NCI-H510A (cell line): ENCODE measurements at places on chromosomes 13 and 19.
A peak's percentile ranks its signal among the peaks of the same experiment; 100 is the strongest.

- DNase-seq = no peak
Measured at GRCh38 chr19:7482584-7483439, 6.0 kb downstream of the PEX11G start.

DNA sequence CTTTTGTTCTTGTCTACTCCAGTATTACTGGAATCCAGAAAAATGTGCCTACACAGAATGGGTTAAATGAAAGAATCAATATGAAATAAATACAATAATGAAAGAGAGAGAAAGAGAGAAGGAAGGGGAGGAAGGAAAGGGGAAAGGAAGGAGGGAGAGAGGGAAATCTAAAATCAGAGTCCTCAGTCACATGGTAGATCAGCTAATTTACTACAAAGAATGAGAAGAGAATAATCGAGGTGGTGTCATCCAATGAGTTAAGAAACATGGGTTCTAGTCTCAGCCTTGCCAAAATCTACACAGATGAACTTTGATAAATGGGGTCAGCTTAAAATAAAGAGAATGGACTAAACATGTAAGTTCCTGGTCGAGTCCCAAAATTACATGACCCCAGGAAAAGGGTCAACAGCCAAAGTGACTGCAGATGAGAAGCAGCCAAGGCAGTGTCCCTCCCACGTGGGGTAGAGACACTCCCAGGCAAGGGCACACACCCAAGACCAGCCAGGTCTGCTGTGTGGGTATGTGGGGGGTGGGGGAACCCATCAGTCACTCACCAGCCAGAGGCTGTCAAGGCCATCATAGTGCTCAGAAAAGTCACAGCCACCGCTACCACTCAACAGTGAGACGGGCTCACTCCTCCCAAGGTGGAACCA is 103.6 kb downstream of the STK24 start:
- no peak for DNase-seq

DNA sequence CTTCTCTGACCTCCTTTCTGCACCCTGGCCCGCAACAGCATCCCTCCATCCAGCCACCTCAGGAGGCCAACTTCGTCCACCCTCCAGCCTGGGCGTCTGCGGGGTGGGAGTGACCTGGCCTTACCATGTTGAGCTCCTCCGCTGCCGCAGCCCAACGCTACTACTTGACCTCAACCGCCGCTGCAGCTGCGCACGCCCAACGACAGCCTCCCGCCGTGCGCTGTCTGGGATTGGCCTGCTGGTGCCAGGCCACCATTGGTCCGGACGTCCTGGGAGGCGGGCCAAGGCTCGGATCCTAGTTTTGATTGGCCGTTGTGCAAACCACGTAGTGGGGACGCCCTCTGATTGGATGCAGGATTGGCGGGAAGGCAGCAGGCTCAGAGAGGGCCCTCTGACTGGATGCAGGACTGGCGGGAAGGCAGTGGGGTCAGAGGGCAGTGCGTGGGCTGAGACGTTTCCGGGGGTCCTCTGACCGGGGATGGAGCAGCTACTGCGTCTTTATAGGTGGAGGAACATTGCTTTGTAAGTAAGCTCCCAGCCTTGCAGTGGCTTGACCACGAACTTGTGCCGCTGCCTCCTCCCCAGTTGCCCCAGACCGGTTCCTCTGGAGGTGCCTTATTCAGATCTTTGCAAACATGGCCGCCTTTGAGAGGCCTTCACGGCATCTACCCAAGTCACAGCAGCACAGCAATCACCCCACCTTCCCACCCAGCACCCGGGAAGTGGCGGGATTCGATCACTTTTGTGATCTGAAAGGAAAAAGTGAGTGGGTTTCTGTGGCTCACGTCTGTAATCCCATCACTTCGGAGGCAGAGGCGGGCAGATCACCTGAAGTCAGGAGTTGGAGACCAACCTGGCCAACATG is at the start of gene TUBA3C:
TUBA3C (minus strand) TSS at position 204 of the 865 bp plus-strand sequence; CDS start at position 127, 77 bp downstream.
- no peak for DNase-seq

DNA sequence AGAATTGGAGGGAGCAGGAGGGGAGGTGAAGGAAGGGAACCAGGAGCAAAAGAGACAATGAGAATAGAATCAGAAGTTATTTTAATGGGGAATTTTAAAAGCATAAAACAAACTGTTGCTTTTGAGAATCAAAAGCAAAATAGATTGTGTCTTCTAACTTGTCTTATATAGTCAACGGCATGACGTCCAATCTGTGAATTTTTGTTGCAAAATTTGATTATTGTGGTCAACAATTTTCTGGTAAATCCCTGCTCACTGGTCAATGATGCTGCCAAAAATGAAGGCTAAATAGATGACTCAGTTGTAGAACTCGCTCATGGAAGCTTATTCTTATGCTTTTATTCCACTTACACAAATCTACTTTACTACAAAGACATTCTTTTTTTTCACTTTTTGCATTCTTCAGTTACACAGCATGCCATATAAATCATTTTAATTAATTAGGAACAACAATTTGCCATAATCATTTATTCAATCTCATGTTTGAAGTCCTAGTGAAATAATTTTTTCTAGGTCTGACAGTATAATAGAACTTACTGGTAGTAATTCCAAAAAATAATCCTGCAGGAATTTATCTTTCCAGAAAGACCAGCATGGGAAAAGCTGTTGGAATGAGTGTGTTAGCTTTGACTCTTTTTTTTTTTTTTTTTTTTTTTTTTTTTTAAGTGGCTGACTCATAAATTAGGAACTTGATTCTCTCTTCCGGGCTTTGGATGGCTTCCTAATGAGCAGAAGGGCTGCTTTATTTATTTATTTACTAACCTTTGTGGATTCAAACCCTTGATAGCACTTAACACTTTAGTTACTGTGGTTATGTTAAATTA is 256.9 kb downstream of the SPRY2 start:
- peak; percentile 28 for DNase-seq

GRCh38 chr13:48645845-48646244 is 7.9 kb upstream of the CYSLTR2 start:
- no peak for DNase-seq
